ENCODE measurements at places on chromosomes 13 and 19.

GRCh38 chr19:34188408-34188807, 16.1 kb downstream of the LSM14A start:
- no peak for DNase-seq

GRCh38 chr19:1591421-1592023, 1.1 kb downstream of the MBD3 start:
- DNase-seq: peak; percentile 51

- DNase-seq: no peak
These were observed 10.9 kb downstream of the PRAM1 start for GRCh38 chr19:8491574-8491973.

GRCh38 chr19:1237027-1237659, 662 bp downstream of the CBARP start:
- no peak for DNase-seq

GRCh38 chr19:40621283-40621682, 20.1 kb downstream of the LTBP4 start:
- DNase-seq: no peak

Data from NCI-H1092 (cell line).